ENCODE measurements at places on chromosomes 1 and 21.

DNA sequence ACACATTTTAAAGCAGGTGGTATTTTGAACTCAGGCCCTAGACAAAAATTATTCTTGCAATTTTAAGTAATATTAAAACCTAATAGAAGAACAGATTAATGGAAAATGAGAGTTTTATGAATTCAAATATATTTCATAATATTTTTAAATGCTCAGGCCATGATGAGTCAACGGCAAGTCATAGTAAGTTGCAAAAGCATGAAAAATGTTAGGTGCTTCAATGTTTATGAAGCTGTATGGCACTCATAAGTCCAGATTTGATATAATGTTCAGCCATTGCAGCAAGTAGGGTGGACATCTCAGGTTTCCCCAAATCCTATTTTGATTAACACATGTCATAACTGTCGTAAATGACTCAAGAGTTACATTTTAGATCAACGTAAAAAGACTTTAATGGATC is 112.6 kb downstream of the GRIK1 start:
- DNase-seq, result no peak

DNA sequence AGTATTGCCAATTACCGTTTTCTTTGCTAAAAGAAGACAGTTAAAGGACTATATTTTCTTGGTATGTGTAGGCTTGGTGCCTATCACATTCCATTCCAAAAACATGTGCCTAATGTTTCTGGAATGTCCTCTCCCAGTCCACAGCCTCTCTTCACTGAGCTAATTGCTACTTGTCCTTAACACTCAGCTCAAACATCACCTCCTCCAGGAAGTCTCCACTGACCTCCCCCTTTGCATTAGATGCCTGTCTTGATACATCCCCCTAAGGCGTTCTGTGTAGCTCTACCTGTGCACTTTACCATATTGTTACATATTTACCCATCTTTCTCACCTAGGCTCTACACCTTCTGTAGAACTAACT is 195.6 kb upstream of the CAMK1G start:
- no peak for DNase-seq

GRCh38 chr1:20376880-20377494 is 86.3 kb downstream of the VWA5B1 start:
- peak; percentile 10 for DNase-seq

GRCh38 chr1:214518361-214518760 is 33.0 kb downstream of the PTPN14 start:
- no peak for DNase-seq

GRCh38 chr1:228987286-228987685 is 252.0 kb downstream of the RHOU start:
- DNase-seq, result no peak

DNA sequence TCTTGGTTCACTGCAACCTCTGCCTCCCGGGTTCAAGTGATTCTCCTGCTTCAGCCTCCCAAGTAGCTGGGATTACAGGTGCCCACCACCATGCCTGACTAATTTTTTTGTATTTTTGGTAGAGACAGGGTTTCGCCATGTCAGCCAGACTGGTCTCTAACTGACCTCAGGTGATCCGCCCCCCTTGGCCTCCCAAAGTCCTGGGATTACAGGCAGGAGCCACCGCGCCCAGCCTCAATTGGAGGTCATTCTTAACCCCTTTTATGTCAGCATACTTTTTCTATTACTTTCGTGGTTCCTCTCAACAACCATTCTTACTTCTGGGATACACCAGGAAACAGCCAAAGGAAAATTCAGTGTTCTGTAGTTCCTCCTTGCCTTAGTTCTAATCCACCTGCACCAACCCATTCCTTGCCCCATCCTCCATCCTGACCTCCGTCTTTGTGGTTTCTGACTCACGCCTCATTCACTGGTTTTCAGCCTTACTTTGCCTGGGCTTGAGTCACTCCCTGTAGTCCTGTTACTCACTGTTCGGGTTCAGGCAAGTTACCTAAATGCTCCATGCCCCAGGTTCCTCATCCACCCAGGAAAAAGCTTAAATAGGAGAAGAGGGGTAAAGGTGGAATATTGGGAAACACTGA is 12.9 kb upstream of the BCL10 start:
- DNase-seq, result no peak

GRCh38 chr1:114479134-114479533 is 31.9 kb downstream of the TRIM33 start:
- no peak for DNase-seq

- no peak for DNase-seq
Observed at GRCh38 chr1:203146537-203146936, 19.0 kb downstream of the ADORA1 start.

DNA sequence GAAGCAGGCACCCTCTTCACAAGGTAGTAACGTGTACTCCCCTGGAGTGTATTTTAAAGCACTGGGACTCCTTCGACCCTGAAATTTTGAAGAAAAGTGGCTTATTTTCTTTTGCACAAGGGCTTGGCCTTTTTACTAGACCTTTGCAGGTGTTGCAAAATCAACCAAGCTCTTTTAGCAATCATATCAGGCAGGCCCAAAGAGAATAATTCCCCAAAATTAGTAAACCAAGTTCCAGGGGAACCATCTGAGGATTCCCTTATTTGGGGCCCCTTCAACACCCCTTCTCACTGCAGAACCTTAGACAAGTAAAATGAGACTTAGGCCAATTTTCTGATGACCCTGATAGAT is 28.3 kb downstream of the CBR1 start:
- no peak for DNase-seq

- no peak for DNase-seq
Observed at GRCh38 chr1:51576085-51576444, 40.8 kb upstream of the OSBPL9 start.

- peak; percentile 24 for DNase-seq
Observed at GRCh38 chr21:46183910-46184624, at the start of gene SPATC1L. SPATC1L (minus strand) TSS chr21:46184459; CDS start chr21:46182816, 1,643 bp downstream.

- no peak for DNase-seq
Observed at GRCh38 chr1:57623791-57624538, 200.1 kb upstream of the DAB1 start.

GRCh38 chr1:224223819-224224714 is 41.0 kb downstream of the DEGS1 start:
- DNase-seq, result no peak

GRCh38 chr1:32486463-32487113 is 21.7 kb downstream of the ZBTB8B start:
- no peak for DNase-seq

DNA sequence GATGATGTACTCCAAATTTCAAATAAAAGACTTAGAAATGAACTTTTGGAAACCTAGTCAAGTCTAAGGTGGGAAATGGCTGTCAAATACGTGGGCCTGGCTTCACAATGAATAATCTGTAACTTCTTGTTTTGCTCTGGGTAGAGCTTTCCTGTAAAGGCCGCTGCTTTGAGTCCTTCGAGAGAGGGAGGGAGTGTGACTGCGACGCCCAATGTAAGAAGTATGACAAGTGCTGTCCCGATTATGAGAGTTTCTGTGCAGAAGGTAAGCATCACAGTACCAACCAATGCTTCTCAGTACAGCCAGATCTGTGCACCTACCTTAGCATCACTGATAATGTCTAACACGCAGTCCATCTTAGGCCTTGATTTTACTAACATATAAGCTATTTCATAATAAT is 73.6 kb downstream of the TPR start:
- no peak for DNase-seq

- DNase-seq, result no peak
Observed at GRCh38 chr1:76082062-76082461, 7.5 kb downstream of the ST6GALNAC3 start.

- DNase-seq, result no peak
Observed at GRCh38 chr1:42403880-42404400, 23.3 kb downstream of the RIMKLA start.

DNA sequence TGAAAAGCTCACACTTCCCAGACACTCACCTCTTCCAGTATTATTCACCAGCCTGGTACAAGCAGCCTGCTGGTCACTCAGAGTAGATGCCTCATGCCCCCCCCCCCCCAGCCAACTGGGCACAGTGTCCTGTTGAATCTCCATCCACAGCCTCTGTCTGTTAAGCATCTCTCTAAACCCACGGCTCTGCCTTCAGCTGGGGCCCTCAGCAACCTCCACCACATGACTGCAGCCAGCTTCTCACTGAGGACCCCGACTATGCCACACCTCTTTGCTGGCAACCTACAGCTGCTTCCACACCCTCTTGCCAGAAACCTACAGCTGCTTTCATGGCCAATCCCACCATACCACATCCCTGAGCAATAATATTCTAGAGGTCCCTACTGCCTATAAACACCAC is 113.1 kb downstream of the RHOU start:
- DNase-seq, result no peak

DNA sequence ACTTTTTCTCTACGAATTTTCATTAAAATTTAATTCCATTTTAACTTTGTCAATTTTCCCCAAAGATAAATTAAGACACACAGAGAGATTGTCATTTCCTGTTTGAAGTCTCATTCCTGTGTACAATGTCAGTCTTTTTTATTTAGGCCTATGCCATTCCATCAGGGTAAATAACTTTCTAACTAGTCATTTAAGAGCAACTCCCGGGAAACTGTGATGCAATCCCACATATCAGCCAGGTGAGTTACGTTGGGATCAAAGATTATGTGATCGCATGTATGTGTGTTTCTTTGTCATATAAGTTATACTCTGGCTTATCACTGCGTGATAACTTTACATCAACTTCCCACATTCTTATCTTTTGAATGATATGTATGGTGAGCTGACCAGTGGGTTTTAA is 86.1 kb upstream of the S1PR1 start:
- peak; percentile 46 for DNase-seq

DNA sequence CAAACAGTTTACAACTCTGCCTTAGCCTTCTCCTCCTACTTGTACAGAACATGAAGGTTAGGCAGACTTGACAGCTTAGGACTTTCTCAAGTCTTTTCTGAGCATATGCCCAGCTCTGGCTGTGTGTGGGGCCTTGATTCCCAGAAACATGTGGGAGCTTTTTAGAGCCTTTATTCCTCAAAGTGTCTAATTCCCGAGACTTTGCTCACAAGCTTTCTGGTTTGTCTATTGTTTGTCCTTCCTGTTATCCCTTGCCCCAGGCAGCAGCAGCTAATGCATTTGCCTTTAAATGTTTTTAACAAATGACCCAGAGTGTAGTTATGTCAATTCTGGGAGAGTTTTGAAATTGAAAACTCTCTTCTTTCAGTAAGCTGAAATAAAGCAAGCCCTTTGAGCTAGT is 29.2 kb downstream of the ST7L start:
- no peak for DNase-seq

DNA sequence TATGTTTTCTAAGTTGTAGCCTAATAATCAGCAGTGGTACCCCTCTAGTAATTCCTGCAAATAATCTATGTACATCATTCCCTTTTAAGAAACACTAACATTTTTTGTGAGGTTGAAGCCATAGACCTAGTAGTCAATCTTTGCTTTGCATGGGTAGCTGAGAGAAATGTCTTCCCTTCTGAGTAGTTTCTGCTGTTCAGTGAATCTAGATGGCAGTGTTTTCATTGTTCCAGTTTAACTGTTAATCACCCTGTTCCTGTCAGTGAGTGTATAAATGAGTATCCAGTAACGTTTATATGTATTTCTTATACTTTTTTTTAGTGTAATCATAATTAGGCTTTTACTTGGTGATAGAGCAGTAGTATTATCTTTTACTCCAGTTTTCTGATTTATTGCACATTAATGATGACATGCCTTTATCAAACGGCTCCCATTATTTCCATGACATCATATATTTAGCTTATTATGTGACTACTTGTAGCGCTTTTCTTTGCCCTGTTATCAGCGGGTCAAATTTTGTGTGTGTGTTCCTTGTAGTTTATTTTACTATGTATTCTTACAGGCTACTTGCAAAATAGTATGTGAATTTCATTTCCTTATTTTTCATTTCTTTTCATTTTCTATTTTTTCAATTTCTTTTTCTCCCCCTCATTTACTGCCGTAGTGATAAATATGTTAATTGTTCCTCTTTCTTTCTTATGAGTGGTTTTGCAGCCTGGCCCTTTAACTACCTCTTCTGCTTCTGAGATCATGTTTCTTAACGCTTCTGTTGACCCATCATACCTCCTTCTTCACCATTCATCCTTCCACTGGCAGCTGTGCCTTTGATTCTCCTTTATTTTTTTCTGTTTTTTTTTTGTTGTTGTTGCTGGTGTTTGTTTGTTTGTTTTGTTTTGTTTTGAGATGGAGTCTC is 18.8 kb downstream of the CEP350 start:
- DNase-seq, result no peak

GRCh38 chr1:19337289-19337688 is 25.2 kb downstream of the SLC66A1 start:
- DNase-seq, result no peak

DNA sequence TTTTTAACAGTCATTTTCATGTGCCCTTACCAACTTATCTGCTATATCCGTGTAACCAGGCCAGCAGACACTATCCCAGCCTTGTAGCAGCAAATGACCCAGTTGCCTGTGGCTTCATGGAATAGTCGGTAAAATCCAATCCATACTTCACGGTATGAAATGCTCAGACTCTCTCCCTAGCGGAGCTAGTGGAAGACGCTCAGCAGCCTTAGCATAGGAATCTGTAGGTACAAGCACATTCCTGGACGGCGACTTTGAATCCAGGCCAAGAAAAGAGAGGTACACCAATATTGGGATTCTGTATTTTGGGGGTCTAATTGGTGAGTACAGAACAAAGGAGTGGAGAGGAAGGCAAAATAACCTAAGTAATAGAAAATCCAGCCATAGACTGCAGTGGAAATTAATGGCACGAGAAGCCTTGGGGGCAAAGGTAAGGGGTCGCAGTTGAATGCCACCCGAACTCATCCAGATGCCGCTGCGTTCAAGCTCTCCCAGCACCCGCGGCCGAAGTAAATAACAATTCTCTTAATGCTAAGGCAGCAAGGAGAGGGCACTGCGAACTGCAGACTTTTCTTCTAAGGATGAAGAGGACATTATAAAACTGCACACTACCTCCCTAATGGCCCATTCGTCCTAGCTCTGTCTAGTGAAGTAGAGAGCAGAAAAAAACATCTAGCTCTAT is 17.7 kb upstream of the TBX15 start:
- DNase-seq, result no peak

GRCh38 chr1:40382601-40383000 is 9.1 kb downstream of the SMAP2 start:
- no peak for DNase-seq

DNA sequence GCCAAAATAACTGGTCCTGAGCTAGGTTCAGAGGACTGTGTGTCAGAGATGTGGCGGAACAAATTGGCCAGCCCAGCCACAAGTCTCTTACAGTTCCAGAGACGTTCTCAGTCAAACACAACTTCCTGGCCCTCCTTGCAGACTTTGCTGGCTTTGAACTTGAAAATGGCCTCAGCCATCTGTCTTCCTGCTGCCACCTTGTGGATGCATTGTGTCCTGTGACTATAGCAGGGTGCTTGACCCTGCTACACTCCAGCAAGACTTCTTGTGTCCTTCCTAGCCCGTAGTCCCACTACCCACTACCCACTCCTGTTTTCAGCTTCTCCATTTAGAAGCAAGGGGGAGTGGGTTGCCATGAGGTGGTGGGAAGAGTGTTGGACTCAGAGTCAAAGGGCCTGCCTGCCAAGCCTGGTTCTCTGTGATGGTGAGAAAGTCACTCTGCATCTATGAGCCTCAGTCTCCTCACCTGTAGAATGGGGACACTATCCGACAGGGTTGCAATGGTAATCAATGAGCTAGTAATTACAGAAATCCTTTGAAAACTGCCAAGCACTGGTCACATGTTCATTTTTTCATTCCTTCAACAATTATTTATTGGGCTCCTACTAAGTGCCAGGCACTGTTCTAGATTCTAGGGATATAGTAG is 109.9 kb downstream of the IGSF21 start:
- peak; percentile 33 for DNase-seq

- DNase-seq, result no peak
Observed at GRCh38 chr1:25738499-25738898, 61.5 kb upstream of the SELENON start.

GRCh38 chr1:232416026-232416568 is 213.8 kb downstream of the SIPA1L2 start:
- no peak for DNase-seq

Measured in HepG2 (cell line).